Thyroid gland (tissue), 4 donors: ENCODE measurements at places on chromosomes 6 and 20. TPM values are rescaled to one million over a fixed set of nuclear protein-coding genes. Genes with fewer than 3 reads are reported as not detected.
A peak's percentile ranks its signal among the peaks of the same experiment; 100 is the strongest.

GRCh38 chr6:33912195-33912594 lies 108.4 kb upstream of the MLN start:
- DNase-seq: no peak

DNA sequence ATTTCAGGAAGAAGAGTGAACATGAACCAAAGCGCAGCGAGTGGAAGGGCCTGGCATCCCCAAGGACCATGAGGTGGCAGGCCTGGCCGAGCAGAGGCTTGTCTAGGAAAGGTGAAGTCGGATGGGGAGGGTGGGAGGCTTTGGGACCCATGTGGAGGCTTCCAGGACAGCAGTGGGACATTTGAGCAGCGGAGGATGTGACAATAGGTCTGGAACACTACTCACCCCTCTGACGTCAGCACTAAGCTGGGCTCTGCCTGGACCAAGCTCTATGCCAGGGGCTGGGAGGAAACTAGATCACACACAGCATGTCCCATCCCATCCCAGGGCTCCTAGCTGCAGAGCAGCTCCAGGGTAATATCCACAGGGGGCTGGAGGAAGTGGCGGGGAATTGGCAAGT lies 175.3 kb upstream of the RIN2 start:
- DNase-seq: no peak

DNA sequence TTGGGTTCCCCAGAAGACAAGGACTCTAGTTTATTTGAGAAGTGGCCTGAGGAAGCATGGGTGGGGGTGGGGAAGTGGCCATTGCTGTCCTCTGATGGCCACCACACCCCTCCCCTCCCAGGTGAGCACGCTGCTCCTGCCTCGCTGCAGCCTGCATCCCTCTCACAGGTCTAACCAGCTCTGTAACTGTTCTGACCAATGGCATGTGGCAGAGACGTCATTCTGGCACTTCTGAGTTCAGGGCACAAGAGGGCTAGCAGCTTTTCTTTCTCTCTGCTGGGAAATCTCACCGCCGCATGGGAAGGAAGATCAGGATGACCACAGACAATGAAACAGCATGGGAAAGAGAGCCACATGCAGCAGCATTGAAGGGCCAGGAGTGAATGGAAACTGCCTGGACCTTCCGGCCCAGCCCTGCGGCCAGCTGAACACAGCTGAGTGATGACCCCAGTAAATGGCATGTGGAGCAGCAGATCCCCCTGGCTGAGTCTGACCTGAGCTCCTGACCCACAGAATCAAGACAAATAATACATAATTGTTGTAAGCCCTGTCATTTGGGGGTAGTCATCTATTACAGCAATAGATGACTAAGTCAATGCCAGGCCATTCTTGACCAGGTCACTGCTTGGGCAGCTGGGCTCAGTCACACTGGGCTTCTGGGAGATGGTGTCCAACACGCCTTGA lies 179.8 kb downstream of the LINC00237 start:
- DNase-seq: peak; percentile 35

- DNase-seq: no peak
Measured at GRCh38 chr6:140542863-140543262, 1168.4 kb upstream of the CITED2 start.

GRCh38 chr20:40390654-40391053 lies 298.4 kb downstream of the MAFB start:
- DNase-seq: no peak

- DNase-seq: no peak
Measured at GRCh38 chr6:161963634-161964234, 689.9 kb upstream of the AGPAT4 start.

DNA sequence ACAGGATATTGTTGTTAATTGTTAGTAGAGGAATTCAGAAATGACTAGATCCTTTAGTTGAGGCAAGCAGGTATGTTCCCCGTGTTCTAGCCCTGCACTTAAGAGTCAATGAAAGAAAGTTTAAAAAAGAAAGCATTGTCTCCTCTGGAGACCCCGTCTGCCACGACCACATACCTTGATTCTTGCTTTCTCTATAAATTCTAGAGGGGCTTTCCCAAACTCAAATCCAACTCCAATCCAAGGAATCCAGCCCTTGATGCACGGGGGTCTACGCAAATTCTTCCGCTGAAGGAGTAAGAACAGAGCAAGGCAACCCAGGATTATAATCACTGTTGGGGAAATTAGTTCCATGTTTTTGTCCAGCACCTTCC lies 401 bp downstream of the CYP39A1 start:
- DNase-seq: no peak

- no peak for DNase-seq
Measured at GRCh38 chr6:138307352-138307751, 70.4 kb upstream of the SMIM28 start.

DNA sequence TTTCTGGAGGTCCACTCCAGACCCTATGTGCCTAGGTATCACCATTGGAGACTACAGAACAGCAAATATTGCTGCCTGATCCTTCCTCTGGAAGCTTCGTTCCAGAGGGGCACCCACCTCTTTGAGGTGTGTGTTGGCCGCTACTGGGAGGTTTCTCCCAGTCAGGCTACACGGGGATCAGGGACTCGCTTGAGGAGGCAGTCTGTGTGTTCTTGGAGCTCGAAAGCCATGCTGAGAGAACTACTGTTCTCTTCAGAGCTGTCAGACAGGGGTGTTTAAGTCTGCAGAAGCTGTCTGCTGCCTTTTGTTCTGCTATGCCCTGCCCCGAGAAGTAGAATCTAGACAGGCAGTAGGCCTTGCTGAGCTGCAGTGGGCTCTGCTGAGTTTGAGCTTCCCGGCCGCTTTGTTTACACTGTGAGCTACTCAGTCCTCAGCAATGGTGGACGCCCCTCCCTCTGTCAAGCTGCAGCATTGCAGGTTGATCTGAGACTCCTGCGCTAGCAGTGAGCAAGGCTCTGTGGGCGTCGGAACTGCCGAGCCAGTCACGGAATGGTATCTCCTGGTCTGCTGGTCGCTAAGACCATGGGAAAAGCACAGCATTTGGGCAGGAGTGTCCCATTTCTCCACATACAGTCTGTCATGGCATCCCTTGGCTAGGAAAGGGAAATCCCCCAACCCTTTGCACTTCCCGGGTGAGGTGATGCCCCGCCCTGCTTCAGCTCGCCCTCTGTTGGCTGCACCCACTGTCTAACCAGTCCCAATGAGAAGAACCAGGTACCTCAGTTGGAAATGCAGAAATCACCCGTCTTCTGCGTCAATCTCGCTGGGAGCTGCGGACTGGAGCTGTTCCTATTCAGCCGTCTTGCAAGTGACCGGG lies 32.5 kb upstream of the ASCC3 start:
- DNase-seq: no peak

DNA sequence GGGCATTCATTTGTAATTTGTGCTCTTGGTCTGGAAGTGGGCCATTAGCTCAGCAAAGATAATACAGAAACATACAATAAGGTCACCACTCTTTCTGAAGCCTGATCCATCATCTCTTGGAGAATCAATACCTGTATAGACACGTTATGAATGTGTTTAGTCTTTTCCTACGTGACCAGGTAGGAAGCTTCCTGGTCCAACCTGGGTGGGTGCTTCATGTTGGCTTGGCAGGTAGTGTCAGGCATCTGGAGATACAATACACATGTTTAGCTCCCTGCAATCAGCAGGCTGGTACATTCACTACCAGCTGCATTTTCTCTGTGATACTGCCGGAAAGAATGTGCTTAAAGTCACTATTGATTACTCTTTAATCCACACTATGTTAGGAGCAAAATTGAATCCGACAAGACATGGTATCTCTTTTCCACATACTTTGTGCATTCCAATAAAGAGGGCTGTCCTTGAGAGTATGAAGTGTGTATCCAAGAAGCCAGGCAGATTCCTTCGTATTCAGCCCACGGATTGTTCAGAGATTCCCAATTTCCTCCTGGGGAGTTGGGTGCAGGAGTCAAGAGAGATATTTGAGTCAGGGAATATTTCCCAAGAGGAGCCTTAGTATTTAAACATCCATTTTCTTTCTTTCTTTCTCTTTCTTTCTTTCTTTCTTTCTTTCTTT lies 49.9 kb upstream of the RANBP9 start:
- DNase-seq: no peak

DNA sequence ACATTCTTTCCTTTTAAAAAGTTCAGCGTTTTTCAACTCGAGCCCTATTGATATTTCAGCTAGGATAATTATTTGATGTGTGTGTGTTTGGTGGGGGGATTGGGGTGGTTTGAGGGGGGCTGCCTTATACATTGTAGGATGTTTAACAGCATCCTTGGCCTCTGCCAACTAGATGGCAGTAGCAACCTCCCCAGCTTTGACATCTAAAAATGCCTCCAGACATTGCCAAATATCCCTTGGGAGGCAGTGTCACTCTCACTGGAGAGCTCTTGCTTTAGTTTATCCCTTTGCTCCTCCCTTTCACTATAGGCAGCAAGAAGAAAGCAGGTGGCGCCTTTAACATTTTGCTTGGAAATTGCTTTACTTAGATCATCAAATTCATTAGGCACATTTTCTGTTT lies 14.6 kb upstream of the TP53TG5 start:
- DNase-seq: no peak

- no peak for DNase-seq
Measured at GRCh38 chr20:54086507-54087039, 16.2 kb upstream of the BCAS1 start.

GRCh38 chr6:5172041-5172653 lies 87.0 kb downstream of the PPP1R3G start:
- no peak for DNase-seq

DNA sequence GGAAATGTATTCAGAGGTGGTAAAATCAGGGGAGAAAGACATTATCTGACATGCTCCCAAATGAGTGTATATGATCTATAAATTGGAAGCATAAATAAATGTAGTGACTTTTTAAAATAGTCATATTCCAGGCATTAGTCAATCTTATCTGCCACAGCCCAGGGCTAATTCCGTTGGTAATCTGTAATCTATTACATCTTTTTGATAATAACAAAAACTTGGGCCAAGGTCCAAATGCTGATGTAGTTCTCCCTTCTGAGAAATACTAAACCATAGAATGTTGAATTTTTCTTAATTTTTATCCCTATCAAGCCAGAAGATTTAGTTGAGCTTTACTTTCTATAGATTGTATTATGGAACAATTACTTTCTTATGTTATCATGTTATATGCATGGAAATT lies 1279.8 kb downstream of the EPHA7 start:
- DNase-seq: no peak

GRCh38 chr6:42322676-42323075 lies 105.0 kb upstream of the MRPS10 start:
- no peak for DNase-seq

GRCh38 chr6:80316686-80317231 lies 210.3 kb downstream of the BCKDHB start:
- DNase-seq: no peak

- DNase-seq: no peak
Measured at GRCh38 chr6:25619217-25619616, 32.8 kb upstream of the SCGN start.

Gene CAGE1
- not detected for total RNA-seq

Gene SIRPA
- 14.1 TPM for total RNA-seq

Gene CCN6
- not detected for total RNA-seq

Gene FAM83B
- total RNA-seq: 20.3 TPM

Gene TNNC2
- 1.4 TPM for total RNA-seq
